ENCODE measurements at places on chromosomes 16 and 17.
A peak's percentile ranks its signal among the peaks of the same experiment; 100 is the strongest.

GRCh38 chr17:75722076-75722475 is 817 bp downstream of the ITGB4 start:
- DNase-seq, result no peak

DNA sequence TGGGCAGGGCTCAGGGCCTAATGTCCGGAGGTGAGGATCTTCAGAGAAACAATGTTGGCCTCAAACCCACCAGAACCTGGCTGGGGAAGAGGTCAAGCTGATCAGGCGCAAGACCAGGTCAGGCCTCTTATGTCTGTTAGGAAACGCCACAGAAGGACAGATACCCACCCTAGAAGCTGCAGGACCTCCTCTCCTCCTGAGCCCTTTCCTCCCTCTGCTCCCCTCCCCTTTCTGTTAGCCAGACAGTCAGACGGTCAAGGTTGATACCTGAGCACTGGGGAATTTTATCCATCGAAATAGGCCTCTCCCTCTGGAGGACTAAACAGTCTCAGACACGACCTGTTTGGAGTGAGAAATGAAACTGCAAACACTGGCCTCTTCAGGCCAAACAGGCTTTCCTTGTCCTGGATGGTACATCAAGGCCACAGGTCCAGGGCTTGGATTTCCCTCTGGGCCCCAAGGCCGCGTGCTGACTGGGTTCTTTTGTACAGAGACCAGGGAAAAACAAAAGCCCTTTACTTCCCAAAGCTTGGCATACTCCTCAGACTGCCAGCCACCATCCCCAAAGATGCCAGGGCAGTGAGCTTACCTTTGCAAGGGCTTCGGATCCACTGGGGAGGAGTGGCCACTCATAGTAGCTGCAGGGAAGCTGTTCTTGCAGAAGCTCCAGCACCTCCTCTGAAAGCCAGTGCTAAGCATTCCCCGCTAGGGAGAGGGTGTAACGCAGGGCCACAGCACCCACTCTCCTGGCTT is 135.8 kb downstream of the CCDC182 start:
- no peak for DNase-seq

DNA sequence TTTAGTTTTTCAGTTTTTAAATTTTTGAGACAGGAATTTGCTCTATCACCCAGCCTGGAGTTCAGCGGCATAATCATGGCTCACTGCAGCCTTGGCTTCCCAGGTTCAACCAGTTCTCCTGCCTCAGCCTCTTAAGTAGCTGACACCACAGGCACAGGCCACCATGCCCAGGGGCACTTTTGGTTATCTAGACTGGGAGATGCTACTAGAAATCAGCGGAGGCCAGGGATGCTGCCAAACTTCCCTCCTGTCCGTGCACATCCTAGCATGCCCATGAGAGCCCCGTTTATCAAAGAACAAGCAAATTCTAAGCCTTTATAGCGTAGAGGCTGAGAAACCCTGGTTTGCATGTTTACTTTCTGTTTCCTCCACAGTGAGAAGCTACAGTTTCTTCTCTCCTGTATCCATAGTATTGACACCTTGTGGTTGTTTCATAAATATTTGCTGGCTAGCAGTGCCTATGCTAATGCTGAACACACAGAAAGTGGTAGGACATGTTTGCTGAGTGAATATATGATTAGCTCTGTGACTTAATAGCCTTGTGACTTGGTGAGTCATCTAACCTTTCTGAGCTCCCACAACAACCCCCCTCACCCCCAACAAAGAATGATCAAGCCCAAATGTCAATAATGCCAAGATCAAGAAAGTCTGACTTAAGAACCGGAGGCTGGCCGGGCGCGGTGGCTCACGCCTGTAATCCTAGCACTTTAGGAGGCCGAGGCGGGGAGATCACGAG is 39.2 kb upstream of the MAF start:
- no peak for DNase-seq

DNA sequence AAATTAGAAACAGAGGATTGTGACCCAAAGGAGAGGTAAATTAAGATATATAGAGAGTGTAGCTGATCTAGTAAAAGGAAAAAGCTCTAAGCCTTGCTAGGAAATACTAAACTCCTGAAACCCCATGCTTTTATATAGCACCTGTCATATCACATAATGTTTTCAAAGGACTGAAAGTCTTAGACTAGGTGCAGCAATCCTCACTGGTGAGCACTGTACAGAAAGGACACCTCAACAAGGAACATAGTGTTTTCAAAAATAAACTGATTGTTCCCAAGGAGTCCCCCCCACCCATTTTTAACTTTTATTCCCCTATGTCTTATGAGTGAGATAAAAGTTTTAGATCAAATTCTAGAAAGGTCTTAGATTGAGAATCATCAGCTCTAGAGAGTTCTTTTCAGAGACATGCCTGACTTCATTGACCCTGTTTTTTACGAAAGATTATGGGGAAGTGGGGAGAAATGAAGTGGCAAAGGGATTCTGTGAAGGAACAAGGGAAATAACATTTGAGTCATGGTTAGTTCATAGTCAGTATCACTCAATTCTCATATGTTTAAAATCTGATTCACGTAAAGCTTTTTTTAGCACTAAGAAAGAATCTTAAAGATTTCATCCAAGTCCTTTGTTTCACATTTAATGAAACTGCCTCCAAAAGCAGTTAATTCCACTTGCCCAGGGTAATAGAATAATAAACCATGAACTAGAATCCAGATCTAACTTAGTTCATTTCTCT is 166.4 kb downstream of the CYB561 start:
- no peak for DNase-seq

- DNase-seq, result no peak
Measured at GRCh38 chr17:8463099-8463498, 27.4 kb downstream of the NDEL1 start.

- peak; percentile 64 for DNase-seq
Measured at GRCh38 chr17:64133546-64134215, 3.7 kb upstream of the ERN1 start.

DNA sequence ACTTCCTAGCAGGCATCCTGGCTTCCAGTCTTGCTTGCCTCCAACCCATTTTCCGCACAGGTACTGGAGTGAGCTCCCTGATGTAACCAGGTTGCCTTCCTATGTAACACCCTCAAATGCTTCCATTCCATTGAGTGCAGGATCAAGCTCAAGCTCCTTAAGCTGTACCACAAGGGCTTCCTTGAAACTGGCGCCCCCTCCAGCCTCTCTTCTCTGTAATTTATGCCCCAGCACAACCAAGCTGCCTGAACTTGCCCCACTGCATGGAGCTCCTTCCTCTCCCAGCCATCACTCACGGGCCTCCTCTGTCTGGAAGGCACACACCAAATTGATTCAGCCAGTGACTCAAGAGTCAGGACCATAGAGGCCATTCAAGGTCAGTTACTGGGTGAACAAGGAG is 234.8 kb upstream of the RPL38 start:
- DNase-seq, result no peak

DNA sequence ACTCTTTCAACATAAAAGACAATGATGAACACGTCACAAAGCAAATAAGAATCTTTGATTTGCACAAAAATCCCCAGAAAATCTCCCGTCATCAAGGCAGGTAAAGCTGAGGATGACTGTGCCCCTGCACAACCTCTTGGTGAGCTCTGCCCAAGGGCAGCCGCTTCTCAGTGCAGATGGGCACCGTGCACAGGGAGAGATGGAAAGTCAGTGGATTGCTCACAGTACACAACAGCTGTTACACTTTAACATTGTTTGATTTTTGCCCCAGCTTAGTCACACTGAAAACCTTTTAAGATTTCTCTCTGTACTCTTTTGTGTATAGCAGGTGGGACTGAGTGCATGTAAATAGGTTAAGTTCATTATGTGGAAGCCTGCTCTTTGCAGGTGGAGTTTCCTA is 104.2 kb downstream of the CDK5R1 start:
- DNase-seq, result peak; percentile 9

GRCh38 chr17:61584866-61585265 is 6.2 kb downstream of the NACA2 start:
- DNase-seq, result no peak

- no peak for DNase-seq
Measured at GRCh38 chr17:14552306-14552705, 251.4 kb downstream of the HS3ST3B1 start.

DNA sequence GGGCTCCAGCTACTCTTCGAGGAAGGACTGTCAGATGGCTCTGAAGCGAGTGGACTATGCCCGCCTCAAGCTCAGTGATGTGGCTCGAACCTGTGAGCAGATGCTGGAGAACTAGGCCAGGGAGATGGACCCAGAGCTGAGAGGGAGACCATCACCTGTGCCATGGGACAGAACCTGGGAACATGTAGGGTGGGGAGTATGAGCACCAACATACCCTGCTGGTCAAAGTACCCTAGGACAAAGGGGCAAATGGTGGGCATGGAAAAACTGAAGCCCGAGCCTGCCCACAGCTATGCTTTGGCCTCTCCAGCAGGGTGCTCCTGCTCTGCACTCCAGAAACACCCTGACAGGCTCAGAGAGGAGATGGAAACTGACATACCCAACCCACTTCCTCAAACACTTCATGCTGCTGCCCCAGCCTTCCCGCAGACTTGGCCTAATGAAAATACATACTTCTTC is 1.9 kb downstream of the MED11 start:
- no peak for DNase-seq

GRCh38 chr17:76870377-76870714 is 2.1 kb downstream of the MGAT5B start:
- DNase-seq, result no peak

- no peak for DNase-seq
Measured at GRCh38 chr16:63745456-63745855, 1376.4 kb downstream of the CDH11 start.

DNA sequence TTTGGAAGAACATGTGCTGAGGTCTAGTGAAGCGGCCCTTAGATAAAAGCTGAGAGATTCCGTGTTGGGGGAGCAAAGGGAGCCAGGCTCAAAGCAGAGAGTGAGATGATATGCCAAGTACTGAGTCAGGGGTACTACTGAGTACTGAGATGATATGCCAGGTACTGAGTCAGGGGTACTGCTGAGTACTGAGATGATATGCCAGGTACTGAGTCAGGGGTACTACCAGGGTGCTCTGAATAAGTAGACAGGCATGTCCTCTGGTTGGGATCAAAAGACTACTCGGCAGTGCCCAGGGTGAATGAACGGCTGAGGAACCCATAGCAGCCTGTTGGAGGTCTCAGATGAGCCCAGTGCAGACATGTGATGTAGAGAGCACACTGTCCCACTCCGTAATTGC is 239.0 kb downstream of the SOX9 start:
- no peak for DNase-seq

- DNase-seq, result no peak
Measured at GRCh38 chr16:67959536-67960329, 8.7 kb downstream of the SLC12A4 start.

- no peak for DNase-seq
Measured at GRCh38 chr17:56608944-56609343, 15.4 kb downstream of the NOG start.

DNA sequence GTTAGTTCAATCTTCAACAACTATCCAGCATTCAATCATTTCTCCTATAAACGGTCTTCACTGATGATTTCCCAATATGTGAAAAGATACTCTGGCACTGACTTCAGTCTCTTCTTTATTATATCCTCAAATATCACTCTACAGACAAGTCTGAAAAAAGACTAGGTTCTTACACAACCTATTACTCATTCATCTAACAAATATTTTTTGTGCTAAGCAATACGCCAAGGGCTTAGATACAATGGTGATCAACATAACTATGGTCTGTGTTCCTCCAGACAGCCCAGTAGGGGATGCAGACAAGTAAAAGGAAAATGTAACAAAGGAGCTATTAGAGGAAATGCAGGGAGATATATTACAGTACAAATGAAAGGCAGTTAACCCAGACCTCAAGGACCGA is 63.9 kb downstream of the MYO1D start:
- DNase-seq, result no peak

GRCh38 chr17:80961541-80962330 is 29.9 kb upstream of the CHMP6 start:
- DNase-seq, result no peak

DNA sequence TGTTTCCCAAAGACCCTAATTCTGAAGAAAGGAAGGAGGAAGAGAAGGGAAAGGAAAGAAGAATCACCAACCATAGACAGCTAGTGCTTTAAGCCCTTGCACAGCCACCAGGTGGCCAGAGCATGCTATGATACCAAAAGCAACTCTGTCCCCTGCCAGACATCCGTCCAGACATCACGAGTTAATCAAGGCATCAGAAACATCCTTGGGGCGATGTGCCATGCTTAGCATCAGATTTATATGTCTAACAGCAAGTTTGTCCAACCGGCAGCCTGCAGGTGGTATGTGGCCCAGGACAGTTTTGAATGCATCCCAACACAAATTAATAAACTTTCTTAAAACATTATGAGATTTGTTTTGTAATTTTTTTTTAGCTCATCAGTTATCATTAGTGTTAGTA is 2.9 kb upstream of the CRYBA1 start:
- no peak for DNase-seq

All from NCI-H510A (cell line).